ENCODE measurements at places on chromosomes 2 and 18.
A peak's percentile ranks its signal among the peaks of the same experiment; 100 is the strongest.

DNA sequence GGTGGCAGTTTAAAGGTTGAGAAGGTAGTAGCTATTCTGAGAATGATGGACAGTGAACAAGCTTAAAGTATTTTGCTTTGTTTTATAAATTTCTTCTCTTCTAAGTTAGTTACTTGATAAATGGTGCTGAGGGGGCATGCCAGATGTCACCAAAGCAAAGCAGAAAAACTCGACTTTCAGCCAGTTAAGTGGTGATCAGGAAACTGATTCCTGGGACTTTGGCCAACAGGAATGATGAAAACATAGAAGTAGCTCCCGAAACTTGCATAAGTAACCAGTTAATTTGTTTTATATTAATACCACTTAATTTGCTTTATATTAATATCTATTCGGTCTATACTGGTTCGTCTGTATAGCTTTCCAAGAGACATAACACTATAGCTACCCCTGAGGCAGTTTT, 82.6 kb downstream of the FANCL start:
- peak; percentile 27 for DNase-seq

DNA sequence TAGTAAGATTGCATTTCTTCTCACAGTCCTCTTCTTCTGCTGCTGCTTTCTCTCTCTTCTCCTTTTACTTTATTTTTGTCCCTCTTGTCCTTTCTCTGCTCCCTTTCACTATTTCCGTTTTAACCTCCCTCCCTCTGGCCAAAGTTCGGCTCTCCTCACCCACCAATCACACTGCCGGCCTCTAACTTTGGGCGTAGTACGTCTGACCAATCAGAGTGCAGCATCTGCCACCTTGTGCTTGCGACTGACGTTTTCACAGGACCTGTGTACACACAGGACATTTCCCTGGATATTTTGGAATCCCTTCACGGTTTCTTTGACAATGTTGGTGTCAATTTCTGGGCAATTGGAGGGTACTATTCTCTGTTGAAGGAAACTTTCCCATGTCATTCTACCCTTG, 22.6 kb upstream of the ICOS start:
- no peak for DNase-seq

DNA sequence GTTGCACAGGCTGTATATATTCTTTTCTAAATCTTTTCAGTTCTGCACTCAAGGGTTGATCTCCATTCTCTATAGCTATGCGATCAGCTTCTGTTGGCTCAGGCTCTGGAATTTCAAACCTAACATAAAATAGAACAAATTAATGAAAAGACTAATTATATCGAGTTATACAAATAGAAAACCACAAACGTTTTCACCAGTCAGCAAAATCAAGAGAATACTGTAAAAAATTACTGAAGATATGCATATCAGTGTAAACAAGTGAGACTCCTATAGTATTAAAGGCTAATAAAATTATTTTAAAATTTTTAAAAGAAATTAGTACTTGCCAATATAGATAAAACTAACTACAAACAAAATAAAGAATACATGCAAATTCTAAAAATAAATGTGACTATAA, 107.0 kb downstream of the SOS1 start:
- DNase-seq = no peak

DNA sequence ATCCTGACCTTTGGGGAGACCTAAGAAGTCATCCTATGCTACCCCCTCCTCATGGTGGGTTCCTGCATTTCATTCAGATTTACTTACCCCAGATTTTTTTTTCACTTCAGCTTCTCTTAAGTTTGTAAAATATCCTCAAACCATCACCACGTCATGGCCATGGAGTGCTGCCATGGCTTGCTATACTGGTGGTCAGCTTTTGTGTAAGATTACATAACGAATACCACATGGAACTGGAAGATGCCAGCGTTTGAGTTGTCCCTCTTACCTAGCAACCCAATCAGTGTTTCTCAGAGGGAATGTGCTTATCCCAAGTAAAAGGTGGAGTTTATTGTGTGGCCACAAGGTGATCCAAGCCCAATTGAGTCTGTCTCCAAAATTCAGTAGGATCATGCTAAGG, 148.6 kb upstream of the ALPP start:
- no peak for DNase-seq

GRCh38 chr2:170247882-170248393, 70.0 kb downstream of the MYO3B start:
- DNase-seq = no peak

DNA sequence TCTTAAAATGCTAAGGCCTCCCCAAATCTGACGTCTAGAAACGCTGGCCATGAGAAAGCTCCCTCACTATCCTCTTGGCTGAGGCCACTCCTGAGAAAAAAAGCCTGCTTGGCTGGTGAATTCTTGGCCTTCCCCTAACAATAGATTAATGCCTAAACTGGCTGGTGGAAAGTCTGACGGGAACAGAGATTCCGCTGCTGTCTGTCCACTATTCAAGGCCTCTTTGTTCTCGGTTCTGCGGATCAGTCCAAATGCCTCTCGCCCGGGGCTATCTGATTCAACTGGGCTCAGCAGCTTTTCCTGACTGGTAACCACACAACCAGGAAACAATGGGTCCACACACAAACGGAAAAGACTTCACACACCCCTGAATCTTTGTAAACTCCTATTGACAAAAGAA, 27.2 kb downstream of the PXDN start:
- DNase-seq = no peak

DNA sequence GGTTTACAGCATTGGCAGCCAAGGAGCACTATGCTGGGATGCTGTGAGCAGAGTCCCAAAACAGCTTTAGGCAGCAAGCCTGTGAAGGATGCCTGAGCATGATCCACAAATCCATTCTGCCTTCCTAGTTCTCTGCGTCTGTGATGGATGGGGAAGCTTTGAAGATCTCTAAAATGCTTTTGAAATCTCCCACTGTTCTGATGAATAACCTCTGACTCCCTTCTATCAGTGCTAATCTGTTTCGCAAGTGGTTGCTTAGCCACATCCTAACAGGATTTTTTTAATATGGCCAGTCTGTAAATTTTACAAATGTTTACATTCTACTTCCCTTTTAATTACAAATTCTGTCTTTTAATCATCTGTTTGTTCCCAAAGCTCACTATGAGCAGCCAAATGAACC, 319.2 kb downstream of the GULP1 start:
- DNase-seq = no peak

GRCh38 chr2:220531216-220531615, 903.8 kb downstream of the SLC4A3 start:
- no peak for DNase-seq

- no peak for DNase-seq
These were observed 16.1 kb downstream of the TGIF1 start for GRCh38 chr18:3466045-3466444.

DNA sequence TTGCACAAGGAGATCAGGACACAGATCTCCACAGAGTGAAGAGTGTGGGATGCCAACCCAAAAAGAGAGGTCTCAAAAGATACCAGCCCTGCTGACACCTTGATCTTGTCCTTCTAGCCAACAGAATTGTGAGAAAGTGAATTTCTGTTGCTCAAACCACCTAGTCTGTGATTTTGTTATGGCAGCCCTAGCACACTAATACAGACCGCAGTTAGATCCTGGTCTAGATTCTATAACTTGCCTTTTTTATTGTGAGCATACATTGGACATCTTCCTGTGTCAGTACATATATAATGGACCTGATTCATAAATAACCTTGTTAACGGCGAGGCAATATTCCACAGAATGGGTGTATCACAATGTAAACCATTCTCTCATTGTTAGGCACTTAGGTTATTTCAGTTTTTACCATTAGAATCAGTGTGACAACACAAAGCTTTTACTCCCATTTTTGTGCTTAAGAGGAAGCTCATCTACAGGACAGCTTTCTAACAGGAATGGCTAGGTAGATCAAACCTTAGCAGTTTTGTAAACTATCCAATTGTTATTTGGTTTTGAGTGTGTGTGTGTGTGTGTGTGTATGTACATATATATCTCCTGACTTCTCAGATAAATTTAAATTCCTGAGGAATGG, 89.0 kb downstream of the ACSL3 start:
- DNase-seq = no peak

DNA sequence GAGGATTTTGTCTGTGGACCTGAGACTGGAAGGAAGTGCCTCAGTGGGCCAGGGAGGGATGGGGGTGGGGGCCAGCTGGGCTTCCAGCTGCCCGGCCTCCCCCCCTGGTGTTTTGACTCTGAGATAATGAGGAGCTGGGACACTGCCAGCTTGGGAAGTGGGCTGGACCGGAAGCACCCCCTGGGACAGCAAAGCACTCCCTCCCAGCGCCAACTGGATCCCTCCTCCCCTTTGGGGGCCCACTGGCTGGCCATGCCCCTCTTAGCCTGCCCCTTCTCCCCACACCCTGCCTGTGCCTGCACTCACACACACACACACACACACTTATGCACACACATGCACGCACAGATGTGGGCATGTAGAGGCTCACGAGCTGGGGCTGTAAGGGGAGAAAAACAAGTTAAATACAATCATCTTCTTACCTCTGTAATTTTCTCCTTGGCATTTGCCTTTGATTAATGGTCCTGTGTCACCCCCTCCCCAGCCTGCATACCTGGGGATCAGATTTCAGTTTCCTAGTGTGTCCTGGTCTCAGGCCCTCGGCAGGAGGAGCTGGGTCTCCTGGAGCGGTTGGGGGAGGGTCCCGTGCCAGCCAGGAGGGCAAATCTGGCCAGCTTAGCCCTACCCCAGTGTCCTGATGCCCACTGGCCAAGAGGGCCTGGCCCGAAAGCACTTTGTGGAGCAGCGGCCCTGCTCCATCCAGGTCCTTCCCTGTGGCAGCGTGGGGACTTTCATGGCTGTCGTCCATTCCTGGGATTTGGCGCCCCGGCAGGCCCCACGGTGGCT, 3.6 kb downstream of the ITM2C start:
- no peak for DNase-seq

DNA sequence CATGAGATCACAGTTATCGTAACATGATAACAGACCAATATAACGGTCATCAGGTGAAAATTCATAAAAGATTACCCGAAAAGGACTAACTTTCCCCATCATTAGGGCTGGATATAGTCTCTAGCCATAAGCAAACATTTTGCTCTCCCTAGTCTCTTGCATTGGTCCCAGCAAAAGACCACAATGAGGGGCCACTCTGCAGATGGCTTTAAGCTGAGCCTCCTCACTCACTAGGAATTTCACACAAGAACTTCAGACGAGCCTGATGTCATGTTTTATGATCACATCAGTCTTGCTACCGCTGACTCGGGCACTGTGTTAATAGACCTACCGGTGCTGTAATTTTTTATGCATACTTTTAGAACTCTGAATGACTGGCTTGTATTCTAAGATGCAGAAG, 35.2 kb downstream of the STK17B start:
- DNase-seq = no peak

- no peak for DNase-seq
These were observed 45.5 kb downstream of the EML4 start for GRCh38 chr2:42214669-42215068.

- no peak for DNase-seq
These were observed 84.9 kb downstream of the EFEMP1 start for GRCh38 chr2:55838653-55839052.

GRCh38 chr2:60445684-60446179, 107.7 kb downstream of the BCL11A start:
- DNase-seq = peak; percentile 25

DNA sequence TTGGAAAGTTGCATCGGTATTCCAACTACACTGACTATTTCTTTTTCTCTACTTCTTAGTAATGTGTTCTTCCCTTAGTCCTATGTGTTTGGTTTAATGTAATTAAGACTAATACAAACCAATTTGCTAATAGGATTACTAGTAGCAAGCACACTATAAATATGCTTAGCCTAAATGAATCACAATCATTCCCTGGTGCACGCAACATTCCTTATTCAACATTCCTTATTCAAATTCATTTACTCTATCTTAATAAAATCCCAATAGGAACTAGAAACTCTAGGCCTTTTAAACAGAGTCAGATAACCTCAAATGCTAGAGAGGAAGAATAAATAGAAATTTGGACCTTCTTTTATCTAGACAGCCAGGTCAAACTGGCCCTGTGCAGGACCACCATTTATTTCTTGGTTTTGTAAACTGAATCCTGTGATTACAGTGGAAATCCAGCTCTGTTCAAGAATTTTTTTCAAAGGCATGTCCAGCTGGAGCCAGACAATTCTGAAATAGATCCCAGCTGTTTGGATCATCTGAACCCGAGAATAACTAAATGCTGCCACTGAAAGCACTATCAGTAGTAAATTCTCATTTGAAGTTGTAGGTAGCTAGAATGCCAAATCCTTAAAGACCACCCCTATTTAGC, 103.1 kb downstream of the PPP1R1C start:
- DNase-seq = no peak

- no peak for DNase-seq
These were observed 76.3 kb downstream of the DDX1 start for GRCh38 chr2:15667809-15668556.

GRCh38 chr2:239970004-239970623, 55.0 kb downstream of the NDUFA10 start:
- DNase-seq = no peak

DNA sequence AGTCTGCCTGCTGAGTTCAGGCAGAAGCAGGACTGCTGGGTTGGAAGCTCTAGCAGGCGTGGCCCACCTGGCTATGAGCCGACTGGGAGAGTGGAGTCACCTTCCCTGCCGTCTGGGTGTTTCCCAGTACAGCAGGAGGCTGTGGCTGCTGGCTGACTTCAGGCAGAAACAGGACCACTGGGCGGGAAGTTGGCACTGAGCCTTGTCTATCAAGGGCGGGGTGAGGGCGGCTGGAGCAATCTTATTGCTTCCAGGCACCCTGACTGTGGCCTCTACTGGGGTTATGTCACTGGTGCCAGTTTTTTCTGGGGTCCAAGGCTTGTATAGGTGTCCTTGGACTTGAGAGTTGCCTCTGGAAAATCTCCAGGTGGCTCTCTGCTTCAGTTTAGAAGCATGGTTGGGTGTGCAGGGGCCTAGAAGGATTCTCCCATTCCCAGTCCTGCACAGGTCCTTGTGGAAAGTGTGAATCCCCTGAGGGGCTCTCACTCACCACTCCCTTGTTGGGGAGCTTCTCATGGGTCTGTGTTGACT, 30.5 kb downstream of the LTBP1 start:
- DNase-seq = peak; percentile 53

GRCh38 chr18:1559563-1559962, 654.9 kb downstream of the ADCYAP1 start:
- no peak for DNase-seq

- peak; percentile 92 for DNase-seq
These were observed 63.7 kb downstream of the BABAM2 start for GRCh38 chr2:27954221-27954673.

DNA sequence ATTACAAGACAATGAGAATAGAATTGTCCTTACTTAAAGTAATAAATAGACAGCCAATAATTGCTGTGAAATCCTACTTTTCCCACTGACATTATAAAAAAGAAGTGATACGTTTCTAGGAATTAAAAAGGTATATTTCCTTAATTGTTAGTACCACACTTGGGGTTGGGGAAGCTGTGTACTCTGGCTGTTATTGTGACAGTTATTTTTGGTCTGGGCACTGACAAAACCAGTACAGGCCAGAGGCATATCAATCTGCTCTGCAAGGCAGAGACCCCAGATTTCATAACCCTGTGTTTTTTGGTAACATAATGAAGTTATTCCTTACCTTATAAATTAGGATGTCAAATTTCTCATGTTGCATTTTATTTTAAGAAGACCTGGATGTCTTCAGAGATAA, 66.5 kb downstream of the RAB10 start:
- no peak for DNase-seq
